ENCODE measurements at places on chromosomes 6 and 20.

GRCh38 chr6:87832025-87832825, 130.2 kb upstream of the AKIRIN2 start:
- DNase-seq, result peak; percentile 4

DNA sequence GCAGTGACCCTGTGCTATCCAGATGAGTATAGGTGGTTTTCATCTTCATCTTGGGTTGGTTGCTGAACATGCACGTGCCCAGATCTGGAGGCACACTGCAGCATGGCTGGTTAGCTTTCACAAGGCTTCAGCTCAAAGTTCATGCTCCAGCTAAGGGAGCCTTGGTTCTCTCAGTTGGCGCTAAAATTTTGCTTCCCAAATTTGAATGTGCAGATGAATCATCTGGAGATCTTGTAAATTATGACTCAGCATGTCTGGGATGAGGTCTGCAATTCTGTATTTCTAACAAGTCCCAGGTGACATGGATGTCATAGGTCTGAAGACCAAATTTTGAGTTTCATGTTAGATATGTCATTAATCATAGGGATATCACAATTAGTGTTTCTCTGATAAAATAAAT, 230.8 kb downstream of the FOXA2 start:
- no peak for DNase-seq

DNA sequence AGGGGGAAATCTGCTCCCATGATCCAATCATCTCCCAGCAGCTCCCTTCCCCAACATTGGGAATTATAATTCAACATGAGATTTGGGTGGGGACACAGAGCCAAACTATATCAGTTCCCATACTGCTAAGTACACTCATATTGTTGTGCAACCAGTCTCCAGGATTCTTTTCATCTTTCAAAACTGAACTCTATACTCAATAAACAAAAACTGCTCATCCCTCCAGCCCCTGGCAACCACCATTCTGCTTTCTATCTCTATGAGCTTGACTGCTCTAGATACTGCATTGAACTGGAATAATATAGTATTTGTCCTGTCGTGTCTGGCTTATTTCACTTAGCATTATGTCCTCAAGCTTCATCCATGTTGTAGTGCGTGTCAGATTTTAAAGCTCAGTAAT, 42.9 kb downstream of the STX11 start:
- DNase-seq, result peak; percentile 48

GRCh38 chr6:38552121-38552520, 87.6 kb downstream of the BTBD9 start:
- DNase-seq, result no peak

GRCh38 chr6:19921786-19922185, 84.6 kb downstream of the ID4 start:
- DNase-seq, result no peak

DNA sequence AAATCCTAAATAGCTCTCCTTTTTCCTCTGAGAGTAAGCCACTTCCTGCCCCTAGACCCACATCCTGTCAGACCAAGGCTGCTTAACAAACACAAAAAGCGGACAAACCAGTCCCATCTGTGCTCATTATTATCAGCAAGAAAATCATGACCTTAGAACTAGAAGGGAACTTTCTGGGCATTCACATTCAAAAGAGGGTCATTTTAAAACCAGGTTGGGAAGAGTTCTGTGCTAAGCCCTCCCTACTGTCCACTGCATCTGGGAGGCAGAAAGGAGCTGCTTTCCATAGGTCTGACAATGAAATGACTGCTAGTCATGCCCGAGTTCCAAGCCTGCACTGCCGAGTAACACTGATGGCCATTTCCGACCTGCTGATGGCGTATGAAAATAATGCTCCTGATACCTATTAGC, 15.4 kb downstream of the EZR start:
- DNase-seq, result peak; percentile 15

- no peak for DNase-seq
Observed at GRCh38 chr6:142326540-142326939, 24.7 kb downstream of the ADGRG6 start.

GRCh38 chr6:90544081-90544480, 42.8 kb downstream of the MAP3K7 start:
- DNase-seq, result no peak

GRCh38 chr6:150099546-150099945, 30.6 kb upstream of the ULBP3 start:
- DNase-seq, result no peak

- no peak for DNase-seq
Observed at GRCh38 chr6:166469426-166469961, 86.8 kb upstream of the MPC1 start.

DNA sequence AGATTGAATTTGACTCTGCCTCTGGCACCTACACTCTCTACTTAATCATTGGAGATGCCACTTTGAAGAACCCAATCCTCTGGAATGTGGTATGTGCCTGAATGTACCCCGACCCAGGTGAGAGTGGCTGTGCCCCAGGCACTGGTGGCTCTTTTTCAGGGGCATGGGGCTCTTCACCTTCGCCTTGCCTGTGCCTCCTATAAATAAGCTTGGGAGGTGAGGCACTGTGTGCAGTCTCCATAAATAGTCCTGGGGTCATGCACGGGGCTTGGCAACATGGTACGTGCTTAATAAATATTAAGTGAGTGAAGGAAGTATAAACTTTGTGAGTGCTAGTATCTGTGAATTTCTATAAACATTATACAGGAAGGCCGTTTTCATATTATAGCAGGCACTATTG, 33.0 kb downstream of the GHRH start:
- DNase-seq, result no peak

GRCh38 chr6:117404548-117404947, 21.2 kb downstream of the ROS1 start:
- DNase-seq, result no peak

DNA sequence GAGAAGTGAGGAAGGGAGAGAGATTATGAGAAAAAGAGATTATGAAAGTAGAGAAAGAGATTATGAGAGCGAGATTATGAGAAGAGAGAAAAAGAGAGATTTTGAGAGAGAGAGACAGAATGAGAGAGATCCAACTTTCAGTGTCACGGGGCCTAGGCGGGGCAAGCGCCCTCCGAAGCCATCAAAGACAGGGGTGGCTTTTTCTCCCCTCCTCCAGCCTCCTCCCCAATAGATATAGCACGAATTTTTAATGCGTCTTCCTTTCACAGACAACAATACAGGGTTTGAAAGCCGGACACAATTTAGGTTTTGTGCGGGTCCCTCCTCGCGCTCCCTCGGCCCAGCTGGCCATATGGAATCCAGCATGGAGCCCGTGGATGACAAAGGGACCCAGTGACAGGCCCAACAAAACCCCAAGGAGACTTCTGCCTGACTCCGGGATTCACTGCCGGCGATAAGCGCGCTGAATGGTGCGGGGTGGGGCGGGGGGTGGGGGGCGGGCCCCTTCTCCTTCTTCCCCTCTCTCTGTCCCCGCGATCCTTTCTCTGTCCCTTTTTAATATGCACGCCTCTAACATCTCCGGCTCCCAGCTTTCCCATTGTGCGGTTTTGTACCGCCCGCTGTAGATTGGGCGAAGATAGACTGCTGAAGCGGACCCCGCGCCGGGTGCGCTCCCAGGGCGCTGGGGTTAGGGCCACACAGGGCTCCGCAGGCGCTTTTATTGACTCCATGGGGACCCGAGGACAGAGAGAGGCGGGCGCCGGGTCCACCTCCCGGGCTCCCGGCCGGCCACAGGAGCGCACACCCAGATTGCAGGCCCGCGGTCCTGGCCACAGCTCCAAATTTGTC, 5.4 kb downstream of the NKX2-2 start:
- DNase-seq, result no peak

DNA sequence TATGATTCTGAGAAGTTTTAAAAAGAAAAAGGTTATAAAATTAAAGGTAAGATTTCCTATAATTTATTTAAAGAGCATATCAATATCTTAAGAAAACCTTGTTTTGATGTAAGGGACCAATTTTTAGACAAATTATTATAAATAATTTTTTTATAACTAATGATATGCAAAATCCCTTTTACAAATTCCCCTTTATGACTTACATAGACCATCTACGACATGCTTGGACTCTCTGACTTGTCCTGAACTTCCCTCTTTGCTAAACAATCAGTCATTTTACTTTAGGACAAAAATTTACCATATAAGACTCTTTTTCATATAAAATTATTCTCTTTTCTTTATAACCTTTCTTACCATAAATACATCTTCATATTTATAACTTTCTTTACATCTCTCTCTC, 15.3 kb upstream of the ANGPT4 start:
- no peak for DNase-seq

GRCh38 chr20:14925300-14925699, 587.9 kb upstream of the FLRT3 start:
- DNase-seq, result peak; percentile 57

- no peak for DNase-seq
Observed at GRCh38 chr6:109491207-109491938, 8.4 kb upstream of the ZBTB24 start.

DNA sequence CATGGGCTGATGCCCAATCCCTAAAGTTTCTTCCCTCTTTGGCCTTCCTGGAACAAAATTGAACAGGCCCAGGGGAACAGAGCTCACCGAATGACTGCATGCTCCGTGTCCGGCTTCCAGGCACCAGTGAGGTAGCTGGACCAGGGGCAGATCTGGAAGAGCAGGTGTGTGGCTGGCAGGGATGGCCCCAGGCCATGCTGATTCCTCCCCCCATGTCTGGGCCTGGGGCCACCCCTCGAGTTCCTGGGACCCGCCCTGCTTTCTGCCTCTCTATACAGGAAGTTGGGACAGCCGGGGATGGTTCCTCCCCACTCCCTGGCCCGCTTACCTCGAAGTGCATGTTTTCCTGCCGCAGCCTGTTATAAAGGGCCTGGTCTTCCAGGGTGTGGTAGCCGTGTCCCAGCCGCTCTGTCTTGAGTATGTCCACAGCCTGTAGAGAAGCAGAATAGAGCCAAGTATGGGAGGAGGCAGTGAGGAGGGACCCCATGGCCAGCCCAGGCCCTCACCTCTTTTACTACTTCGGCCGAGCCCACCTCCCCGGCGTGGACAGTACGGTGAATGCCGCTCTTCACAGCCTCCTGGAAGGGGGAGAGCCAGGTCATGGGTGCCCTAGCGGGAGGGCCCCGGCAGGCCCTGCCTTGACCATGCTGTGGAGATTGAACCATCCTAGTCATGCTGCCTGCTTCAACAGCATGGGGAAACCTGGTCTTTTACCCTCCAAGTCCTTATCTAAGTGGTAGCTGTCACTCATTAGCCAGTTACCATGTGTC, 28.8 kb downstream of the ADA start:
- no peak for DNase-seq

DNA sequence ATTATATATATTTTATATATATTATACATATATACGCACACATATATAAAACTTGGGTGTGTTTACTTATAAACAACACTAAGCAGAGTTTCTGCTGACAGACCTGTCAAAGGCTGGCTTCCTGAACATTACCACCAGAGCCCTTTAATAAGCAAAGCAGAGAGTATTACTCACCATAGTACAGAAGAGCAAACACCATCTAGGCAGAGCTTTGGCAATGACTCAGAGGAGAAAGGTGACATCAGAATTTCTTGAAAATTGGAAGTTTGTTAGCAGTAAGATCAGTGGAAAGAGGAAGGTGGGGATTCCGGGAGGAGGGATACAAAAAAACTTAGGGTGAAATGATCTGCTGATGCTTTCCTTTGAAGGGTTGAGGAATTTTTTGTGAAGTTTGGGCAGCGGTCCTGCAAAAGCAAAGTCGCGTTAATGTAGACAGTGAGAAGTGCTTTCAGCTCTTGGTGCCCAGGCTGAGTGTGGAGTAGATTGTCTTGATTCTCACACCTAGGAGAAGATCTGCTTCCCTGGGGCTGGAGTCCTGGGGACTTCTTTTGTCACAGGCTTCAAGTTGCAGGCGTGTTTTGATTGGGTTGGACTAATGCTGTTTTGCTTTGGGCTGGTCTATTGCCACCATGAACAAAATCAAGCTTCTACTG, 109.6 kb upstream of the BACH2 start:
- no peak for DNase-seq

Data from fibroblast of gingiva (primary cell).